GM23338 (cell line): ENCODE measurements at places on chromosomes 5 and 9.

DNA sequence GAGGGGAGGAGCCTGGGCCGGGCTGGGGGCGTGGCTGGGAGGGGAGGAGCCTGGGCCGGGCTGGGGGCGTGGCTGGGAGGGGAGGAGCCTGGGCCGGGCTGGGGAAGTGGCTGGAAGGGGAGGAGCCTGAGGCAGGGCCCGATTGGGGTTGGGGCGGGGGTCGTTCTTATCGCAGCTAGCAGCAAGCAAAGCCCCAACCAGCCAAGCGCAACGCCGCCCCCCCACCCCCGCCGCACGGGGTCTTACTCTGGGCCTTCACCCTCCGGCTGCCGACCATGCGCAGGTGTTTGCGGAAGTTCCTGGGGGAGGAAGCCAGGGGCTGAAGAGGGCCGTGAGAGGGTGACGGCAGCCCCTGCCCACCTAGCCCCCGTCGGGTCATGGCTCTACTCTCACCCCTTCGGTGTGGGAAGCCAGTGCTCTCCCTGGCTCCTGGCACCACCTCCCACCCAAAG is 5.0 kb downstream of the NSMF start:
- DNase-seq, result peak; percentile 79

DNA sequence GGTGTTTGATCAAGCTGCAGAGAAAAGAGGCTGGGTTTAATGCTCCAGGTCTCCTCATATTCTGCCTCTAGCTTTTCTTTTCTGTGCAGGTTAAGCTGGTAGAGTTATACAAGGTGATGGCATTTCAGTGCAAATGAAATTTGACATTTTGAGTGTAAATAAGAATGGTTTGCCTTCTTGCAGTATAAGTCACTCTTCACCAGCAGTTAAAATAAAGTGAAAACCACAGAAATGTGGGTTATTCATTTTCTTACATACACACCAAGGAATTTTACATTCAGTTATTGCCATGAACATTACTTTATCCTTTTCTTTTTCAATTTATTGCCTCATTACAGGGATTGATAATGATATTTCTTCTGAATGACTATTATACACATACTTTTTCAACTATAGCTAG is 337.5 kb upstream of the PCSK5 start:
- no peak for DNase-seq

- DNase-seq, result peak; percentile 95
Measured at GRCh38 chr5:112848116-112848811, 12.8 kb upstream of the SRP19 start.

GRCh38 chr9:15743512-15743911 is 190.7 kb downstream of the CCDC171 start:
- DNase-seq, result no peak

DNA sequence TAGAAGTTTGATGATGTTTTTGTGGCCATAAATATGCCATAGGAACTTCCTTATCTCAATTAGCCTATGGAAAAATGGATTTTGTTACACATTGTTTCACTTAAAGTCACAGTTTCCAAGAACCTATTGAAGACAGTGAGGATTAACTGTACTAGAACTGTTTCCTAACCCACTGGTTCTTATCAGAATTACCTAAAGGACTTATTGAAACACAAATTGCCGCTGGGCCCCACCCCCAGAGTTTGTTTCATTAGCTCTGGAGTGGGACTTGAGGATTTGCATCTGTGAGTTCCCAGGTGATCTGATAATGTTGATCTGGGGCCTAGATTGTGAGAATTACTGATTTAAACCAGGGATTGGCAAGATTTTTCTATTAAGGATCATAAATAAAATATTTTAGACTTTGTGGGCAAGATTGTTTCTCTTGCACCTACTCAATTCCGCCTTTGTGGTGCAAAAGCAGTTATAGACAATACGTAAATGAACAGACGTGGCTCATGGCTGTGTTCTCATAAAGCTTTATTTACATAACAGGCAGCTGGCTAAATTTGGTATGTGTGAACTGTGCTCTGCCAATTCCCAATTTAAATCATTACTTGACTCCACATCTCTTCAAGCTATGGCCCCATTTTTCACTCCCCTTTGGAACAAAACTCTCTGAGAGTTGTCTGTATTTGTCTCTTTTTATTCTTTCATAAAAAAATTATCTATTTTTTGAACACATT is 9.3 kb downstream of the JAK2 start:
- no peak for DNase-seq

GRCh38 chr9:18018661-18019060 is 439.8 kb downstream of the SH3GL2 start:
- DNase-seq, result no peak

DNA sequence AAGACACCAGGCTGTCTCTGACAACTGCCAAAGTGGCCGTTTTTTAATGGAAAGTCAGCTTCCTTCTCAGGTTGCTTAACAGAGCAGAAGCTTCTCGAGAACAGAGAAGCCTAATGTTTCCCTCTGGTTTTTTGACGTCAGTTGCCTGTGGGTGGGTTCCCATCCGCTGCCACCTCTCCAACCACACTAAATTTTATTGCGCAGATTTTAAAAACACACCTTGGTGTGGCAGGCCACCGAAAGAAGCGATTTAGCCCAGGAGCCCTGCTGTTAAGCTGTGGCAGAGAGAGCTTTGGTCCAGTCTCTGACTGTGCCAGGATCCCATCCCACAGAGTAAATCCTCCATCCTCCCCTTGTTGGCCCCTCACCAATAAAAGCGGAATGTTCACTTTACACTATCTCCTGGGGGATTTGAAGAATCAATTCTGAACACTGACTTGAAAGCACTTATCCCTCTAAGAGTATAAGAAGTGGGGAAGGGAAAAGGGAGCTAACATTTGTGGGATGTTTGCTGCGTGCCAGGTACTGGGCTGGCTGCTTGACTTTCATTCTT is 181.6 kb downstream of the AOPEP start:
- DNase-seq, result no peak
